ENCODE measurements at places on chromosomes 1 and 21. TPM values are rescaled to one million over a fixed set of nuclear protein-coding genes. Genes with fewer than 3 reads are reported as not detected.

- DNase-seq: no peak
Observed at GRCh38 chr1:192639607-192640368, 3.8 kb downstream of the RGS13 start.

SMPDL3B gene
- total RNA-seq: 0.95 TPM

PWP2 gene
- total RNA-seq: 69.6 TPM

DNA sequence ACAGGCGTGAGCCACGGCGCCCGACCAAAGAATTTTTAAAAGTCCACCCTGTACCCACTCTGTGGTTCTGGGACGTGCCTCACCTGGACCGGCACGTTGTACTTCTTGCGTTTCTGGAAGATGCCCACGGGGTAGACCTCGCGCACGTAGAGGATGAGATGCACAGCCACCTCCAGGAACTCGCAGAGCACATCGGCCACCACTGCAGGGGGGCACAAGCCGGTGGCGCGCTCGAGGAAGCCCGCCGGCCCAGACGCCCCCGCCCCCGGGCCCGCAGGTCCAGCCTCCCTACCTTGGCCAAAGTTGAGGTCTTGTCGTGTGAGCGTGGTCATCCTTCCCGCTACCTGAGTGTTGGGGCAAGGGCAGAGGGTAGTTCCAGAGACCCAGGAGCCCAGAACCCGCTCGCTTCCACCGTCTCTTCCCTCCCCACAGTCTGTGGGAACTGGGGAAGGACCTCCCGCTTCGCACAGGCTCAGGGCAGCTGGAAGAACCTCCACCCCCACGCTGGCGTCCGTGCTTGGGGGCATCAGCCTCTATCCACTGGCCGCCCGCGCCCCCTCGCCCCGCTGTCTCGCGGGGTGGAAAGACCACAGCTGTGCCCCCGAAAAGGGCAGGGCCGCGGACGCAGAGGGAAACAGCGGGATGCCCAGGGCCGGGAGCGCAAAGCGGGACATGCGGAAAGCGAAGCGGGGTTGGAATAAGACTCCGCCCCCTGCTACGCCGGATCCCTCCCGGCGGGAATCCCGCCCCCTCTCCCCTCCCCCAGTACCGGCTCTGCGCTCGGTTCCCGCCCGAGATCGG lies 478 bp downstream of the MAD2L2 start:
- no peak for DNase-seq

DNA sequence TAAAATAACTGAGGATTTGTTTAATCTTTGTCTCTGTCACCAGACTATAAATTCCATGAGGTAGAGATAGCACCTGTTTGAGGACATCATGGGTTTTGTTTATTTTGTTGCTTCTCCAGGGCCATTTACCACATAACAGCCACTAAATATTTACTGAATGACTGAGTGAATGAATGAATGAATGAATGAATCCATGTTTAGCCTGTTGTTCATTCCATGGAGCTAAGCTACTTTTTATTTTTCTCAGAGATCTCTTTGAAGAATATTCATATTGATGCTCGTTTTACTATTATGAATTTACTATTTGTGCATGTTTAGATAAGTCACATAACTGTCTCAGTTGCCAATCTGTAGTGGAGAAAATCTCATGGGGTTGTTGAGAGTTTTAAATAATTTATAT lies 17.7 kb downstream of the LRRC8B start:
- no peak for DNase-seq

C8A gene
- total RNA-seq: not detected

ARMH1 gene
- total RNA-seq: 1.8 TPM

GRCh38 chr1:30194046-30194619 lies 529.3 kb downstream of the MATN1 start:
- DNase-seq: no peak

DNA sequence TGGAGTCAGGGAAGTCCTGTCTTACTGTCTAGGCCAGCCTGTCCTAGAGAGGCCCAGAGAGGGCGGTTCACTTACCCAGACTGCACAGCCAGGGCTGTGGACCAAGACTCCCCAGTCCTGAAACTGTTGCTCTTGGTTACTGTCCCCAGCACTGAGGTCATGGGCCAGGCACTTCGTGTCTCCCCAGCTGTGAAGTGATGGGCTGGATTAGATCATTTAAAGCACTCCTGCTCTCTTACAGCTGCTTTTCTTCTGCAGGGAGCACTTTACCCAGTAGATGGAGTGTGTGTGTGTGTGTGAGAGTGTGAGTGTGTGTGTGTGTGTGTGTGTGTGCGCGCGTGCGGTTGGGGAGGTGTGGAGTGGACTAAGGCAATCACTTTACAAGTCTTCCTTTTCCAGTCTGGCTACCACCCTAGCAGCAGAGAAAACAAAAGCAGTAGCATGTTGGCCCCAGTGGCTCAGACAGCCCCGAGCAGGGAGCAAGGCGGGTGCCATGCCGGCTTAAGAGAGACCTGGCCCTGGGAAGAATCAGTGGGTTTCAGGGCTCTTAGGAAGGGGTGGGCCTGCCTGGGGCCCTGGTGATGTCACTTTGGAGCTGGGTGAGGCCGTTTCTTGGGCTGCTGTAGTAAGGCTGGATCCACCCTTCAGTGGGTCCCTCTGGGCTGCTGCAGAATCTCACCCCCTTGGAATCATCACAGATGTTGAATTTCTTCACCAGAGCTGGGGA lies 2.4 kb downstream of the SPSB1 start:
- no peak for DNase-seq

DNA sequence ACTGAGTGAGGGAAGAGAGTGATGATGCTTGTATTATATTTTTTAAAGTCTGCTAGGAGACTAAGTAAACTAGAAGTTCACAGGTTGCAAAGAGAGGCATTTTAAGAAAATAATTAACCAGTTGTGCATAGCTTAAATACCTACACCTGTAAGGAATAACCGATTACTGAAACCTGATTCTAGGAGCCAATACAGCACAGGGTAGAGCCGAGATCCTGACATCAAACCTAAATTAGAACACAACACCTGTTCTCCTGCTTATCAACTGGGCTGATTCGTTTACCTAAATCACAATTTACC lies 54.8 kb downstream of the EPRS1 start:
- no peak for DNase-seq

SPRR2B gene
- total RNA-seq: not detected

GRCh38 chr1:155003227-155003765 lies 694 bp downstream of the ZBTB7B start:
- no peak for DNase-seq

AQP10 gene
- not detected for total RNA-seq

DNA sequence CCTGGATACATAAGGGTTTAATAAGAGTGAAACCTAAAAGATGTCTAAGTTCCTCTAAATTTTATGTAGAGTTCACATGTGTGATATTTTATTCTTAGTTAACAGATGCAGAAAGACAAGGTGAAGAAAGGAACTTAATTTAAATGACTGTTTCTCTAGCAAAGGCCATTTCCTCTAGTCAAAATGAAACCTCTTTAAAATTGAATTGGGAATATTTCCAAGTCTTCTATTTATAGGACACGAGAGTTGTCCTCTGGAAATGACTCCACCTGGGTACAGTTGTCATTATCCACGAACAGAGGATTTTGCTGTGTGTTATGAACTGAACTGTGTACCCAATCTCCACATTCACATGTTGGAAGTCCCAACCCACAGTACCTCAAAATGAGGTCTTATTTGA lies 64.5 kb upstream of the KCNK1 start:
- no peak for DNase-seq

- DNase-seq: no peak
Observed at GRCh38 chr1:177206831-177207355, 36.1 kb downstream of the BRINP2 start.

CA6 gene
- not detected for total RNA-seq

DNA sequence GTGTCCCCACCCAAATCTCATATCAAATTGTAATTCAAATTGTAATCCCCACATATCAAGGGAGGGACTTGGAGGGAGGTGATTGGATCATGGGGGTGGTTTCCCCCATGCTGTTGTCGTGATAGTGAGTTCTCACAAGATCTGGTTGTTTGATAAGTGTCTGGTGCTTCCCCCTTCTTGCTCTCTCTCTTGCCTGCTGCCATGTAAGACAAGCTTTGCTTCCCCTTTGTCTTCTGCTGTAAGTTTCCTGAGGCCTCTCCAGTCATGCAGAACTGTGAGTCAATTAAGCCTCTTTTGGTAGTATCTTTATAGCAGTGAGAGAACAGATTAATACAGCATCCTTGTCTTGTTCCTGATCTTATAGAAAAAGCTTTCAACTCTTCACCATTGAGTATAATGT lies 6.5 kb upstream of the LRRC39 start:
- no peak for DNase-seq

DNA sequence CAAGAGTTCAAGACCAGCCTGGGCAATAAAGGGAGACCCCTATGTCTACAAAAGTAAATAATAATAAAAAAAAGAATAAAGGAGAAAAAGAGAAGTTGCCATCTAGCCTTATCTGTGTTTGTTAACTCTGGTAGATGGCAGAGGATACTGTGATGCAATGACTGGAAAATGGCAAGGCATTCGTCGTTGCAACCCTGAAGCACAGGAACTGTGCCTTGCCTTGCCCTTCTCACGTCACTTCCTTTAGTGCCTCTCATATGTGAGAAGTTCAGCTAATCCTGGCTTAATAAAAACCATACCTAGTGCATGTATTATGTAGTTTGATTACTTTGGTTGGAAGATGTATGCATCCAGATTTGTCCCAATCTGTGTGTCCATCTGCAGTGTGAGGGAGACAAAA lies 25.8 kb upstream of the PIGC start:
- no peak for DNase-seq

CDC14A gene
- 26.9 TPM for total RNA-seq

- no peak for DNase-seq
Observed at GRCh38 chr1:14003552-14003951, 303.6 kb downstream of the PRDM2 start.

GRCh38 chr1:151963288-151963687 lies 30.4 kb downstream of the S100A10 start:
- no peak for DNase-seq

ATF3 gene
- total RNA-seq: 16.9 TPM

DNA sequence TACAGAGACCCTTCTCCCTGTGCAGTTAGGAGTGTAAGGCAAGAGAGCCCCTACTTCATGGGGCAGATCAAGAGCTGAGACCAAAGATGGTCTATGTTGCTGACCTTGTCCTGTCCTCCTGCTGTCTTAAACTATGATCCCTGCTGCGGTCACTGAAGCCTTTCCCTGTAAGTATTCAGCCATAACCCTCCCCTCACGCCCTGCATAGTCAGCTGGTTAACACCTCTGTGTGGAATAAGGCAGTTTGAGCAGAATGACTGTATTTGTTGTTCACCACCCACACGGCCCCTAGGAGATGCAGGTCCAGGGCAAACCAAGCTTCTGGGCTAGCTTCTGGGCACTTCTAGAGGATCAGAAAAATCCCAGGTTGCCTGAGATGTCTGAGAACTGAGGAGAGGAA lies 356 bp downstream of the TSPAN1 start:
- DNase-seq: no peak

DNA sequence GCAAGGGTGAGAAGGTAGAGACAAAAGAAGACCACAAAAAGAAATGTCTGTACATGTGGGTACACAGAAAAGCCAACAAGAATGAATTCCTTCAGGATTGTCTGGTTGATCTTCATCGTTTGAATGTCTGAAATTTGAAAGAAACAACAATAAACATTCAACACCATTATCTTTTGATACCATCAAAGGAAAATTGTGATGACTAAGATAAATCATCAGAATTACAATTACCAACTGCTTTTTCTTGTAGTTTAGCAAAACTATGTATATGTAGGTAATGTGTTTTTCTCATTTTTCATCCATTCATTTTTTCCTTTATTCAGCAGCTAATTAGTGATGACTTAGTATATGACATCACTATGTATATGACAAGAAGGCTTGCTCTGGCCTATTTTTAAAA lies at the start of gene OR10X1:
OR10X1 (minus strand) TSS at position 167 of the 400 bp plus-strand sequence; CDS start at position 167, 0 bp downstream.
- DNase-seq: no peak

OR2L13 gene
- not detected for total RNA-seq

CASZ1 gene
- 13.5 TPM for total RNA-seq

- DNase-seq: no peak
Observed at GRCh38 chr1:91790392-91790791, 95.6 kb downstream of the TGFBR3 start.

GRCh38 chr1:1122078-1122811 lies 6.4 kb upstream of the C1orf159 start:
- peak; percentile 88 for DNase-seq

DNA sequence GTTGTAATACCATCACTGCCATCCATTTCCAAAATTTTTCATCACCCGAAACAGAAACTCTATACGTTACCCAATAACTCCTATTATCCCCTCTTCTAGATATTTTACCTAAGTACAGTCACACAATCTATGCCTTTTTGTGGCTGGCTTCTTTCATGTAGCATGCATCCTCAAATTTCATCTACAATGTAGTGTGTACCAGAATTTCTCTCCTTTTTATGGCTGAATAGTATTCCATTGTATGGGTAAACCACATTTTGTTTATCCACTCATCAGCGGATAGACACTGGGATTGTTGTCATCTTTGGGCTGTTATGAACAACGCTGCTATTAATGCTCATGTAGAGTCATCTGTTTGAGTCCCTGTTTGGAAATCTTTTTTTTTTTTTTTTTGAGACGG lies 21.2 kb downstream of the KIAA2013 start:
- DNase-seq: no peak

Measured in natural killer cell treated with Interleukin-12 subunit alpha and Interleukin-12 subunit beta and Interleukin-15 and Interleukin-18, amount 100 ng/mL, for 72 hours (primary cell).